ENCODE measurements at places on chromosomes 2 and 18.
A peak's percentile ranks its signal among the peaks of the same experiment; 100 is the strongest.

DNA sequence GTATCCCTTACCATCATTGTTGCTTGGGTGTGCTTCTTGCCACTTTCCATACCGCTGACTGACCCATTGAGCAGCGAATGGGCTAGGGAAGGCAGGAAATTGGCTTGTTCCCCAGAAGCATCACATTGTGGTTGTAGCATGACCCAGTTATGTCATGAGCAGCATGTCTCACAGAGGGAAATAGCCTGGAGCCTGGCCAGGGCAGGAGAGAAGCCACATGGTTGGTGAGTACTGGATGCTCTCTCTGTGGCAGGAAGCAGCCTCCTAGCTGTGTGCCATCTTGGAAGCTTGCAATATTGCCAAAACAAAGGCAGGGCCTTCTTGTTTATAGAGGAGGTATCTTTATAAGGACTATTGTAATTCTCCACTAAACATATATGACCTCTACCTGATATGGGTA, 482.6 kb downstream of the PIK3C3 start:
- H3K4me1 ChIP-seq = no peaks in the 10 kb centered on the region
- H3K27me3 ChIP-seq = no peaks in the 10 kb centered on the region
- DNase-seq = no peak
- H3K27ac ChIP-seq = no peak overlapping the region
- H3K36me3 ChIP-seq = no peaks in the 10 kb centered on the region

DNA sequence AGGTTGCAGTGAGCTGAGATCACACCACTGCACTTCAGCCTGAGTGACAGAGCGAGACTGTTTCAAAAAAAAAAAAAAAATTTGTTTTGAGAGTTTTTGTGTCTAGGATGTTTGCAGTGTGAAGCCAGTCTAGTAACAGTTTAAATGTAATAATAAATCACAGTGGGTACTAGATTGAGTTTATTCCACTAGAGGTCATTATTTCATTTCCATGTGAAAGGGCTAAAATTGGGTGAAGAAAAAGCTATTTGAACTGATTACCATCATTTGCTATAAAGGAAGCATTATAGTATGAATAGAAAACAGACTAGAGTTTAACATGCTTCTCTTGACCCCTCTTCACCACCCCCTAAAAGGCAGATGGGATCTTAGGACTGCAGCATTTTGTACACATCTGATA, 20.3 kb downstream of the SNRPD1 start:
- H3K27me3 ChIP-seq = no peaks in the 10 kb centered on the region
- peaks cover 74% of the 10 kb centered on the region for H3K36me3 ChIP-seq
- H3K4me1 ChIP-seq = no peaks in the 10 kb centered on the region

GRCh38 chr2:121213386-121213785, 71.6 kb downstream of the TFCP2L1 start:
- DNase-seq = no peak
- no peak overlapping the region for H3K27ac ChIP-seq
- H3K27me3 ChIP-seq = peaks cover 6% of the 10 kb centered on the region
- no peaks in the 10 kb centered on the region for H3K4me1 ChIP-seq
- no peak overlapping the region for H3K4me3 ChIP-seq

DNA sequence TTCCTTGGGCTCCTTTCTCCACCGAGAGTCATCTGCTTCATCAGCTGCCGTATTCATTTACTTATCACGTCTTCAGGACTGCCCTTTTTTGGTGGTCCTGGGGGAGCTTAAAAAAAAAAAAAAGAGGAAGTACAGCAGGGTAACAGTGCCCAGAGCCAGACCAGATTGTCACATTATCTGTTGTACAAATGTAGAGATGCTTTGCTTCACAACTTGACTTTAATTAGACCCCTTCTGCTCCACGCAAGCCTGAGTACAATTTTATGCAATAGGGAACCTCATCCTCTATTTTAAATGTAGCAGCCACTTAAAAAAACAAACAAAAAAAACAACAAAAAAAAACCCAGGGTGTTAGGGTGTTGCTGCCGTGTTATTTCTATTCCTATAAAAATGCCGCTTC, 128.3 kb downstream of the PRPF40A start:
- no peaks in the 10 kb centered on the region for H3K4me1 ChIP-seq
- no peak overlapping the region for H3K4me3 ChIP-seq
- no peaks in the 10 kb centered on the region for H3K27me3 ChIP-seq

DNA sequence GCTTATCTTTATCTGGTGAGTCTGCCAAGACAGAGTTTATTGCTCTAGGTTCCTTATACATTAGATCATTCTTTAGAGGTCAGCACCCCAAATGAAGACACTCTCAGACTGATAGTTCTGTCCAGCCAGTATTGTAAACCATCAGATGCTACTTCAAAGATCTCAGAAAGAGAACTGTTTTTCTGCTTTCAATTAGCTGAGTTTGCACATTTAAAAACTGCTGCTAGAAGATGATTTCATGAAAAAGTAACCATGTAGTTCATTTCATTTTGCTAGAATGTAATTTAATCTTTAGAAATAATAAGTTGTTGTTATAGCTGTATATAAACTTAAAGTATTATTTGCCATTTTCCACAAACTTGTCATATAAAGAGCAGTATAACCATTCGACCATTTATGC, 344.5 kb upstream of the ATP5MC3 start:
- no peaks in the 10 kb centered on the region for H3K36me3 ChIP-seq
- H3K4me3 ChIP-seq = no peak overlapping the region
- H3K27me3 ChIP-seq = no peaks in the 10 kb centered on the region
- no peak overlapping the region for H3K27ac ChIP-seq
- H3K4me1 ChIP-seq = no peaks in the 10 kb centered on the region

DNA sequence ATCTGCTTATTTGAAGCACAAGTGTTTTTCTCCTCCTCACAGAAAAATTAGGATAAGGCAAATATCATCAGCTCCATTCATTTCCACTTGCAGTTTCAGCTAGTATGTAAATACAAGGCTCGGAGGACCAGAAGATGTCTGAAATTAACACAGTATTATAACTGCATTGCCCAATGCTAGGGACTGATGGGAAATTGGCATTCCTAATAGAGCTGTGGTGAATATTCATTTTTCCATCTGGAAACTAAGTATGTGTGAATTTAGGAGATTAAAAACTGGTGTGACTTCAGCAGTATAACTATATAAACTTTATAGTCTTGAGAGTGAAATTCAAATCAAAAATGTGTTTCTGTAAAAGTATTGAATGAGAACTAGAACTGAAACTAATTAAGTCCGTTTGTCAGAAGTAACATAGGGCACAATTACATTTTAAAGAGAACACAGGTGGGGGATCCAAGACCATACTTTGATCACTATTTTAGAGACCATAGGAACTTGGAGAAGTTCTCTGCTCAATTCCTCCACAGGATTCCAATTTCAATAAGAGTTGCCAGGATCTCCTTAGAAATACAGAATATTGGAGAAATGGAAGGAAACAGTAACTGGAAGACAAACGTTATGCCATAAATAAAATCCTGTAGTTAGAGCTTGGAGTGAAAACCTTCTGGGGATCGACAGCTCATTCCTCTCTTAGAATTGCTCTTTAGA, 12.1 kb upstream of the ITGA6 start:
- H3K27me3 ChIP-seq = peaks cover 3% of the 10 kb centered on the region
- no peaks in the 10 kb centered on the region for H3K36me3 ChIP-seq
- DNase-seq = no peak
- H3K4me3 ChIP-seq = no peak overlapping the region
- no peaks in the 10 kb centered on the region for H3K4me1 ChIP-seq

DNA sequence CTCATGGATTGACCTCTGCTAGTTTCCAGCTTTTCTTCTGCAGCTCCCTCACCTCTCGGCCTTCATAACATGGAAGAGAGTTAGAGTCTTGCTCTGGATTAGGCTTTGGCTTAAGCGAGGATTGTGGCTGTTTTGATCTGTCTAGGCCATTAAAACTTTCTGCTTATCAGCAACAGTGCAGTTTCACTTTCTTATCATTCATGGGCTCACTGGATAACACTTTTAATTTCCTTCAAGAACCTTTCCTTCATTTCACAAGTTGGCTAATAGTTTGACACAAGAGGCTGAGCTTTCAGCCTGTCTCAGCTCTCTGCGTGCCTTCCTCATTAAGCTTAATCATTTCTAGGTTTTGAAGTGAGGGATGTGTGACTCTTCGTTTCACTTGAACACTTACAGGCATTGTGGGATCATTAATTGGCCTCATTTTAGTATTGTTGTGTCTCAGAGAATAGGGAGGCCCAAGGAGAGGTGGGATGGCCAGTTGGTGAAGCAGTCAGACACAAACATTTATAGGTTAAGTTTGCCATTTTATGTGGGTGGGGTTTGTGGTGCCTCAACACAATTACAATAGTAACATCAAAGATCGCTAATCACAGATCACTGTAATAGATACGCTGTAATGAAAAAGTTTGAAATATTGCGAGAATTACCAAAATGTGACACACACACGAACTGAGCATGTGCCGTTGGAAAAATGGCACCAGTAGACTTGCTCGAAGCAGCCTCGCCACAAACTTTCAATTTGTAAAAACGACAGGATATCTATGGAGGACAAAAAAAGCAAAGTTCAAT, 129.3 kb downstream of the ZNF236 start:
- DNase-seq = no peak
- H3K27me3 ChIP-seq = no peaks in the 10 kb centered on the region
- H3K4me1 ChIP-seq = no peaks in the 10 kb centered on the region
- no peak overlapping the region for H3K4me3 ChIP-seq
- H3K27ac ChIP-seq = no peak overlapping the region
- H3K36me3 ChIP-seq = peaks cover 75% of the 10 kb centered on the region

GRCh38 chr2:199659207-199659606, 191.8 kb downstream of the FTCDNL1 start:
- no peaks in the 10 kb centered on the region for H3K4me1 ChIP-seq
- DNase-seq = no peak
- no peak overlapping the region for H3K27ac ChIP-seq
- H3K27me3 ChIP-seq = no peaks in the 10 kb centered on the region
- no peaks in the 10 kb centered on the region for H3K36me3 ChIP-seq

GRCh38 chr18:44909191-44909719, 228.6 kb downstream of the SETBP1 start:
- H3K4me1 ChIP-seq = peaks cover 6% of the 10 kb centered on the region
- no peaks in the 10 kb centered on the region for H3K36me3 ChIP-seq
- no peak overlapping the region for H3K4me3 ChIP-seq
- peak; percentile 38 for DNase-seq
- no peaks in the 10 kb centered on the region for H3K27me3 ChIP-seq

DNA sequence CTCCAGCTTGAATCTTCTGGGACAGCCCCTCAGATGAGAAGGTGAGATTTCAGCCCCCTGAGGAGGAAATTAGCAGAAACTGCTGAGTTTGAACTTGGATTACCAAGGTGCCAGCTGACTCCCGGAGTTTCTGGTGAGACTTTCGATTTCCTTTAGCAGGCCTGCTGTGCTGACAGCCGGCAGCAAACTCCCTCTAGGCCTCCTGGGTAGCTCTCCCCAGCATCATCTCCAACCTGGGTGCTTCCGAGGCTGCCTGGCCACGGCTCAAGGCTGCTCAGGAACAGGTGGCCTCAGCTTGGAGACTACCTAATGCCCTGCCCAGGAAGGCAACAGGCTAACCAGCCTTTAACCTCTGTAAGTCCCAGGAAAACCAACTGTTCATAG, 16.5 kb downstream of the SDC1 start:
- H3K4me3 ChIP-seq = no peak overlapping the region
- H3K27ac ChIP-seq = no peak overlapping the region
- H3K4me1 ChIP-seq = no peaks in the 10 kb centered on the region
- no peak for DNase-seq

DNA sequence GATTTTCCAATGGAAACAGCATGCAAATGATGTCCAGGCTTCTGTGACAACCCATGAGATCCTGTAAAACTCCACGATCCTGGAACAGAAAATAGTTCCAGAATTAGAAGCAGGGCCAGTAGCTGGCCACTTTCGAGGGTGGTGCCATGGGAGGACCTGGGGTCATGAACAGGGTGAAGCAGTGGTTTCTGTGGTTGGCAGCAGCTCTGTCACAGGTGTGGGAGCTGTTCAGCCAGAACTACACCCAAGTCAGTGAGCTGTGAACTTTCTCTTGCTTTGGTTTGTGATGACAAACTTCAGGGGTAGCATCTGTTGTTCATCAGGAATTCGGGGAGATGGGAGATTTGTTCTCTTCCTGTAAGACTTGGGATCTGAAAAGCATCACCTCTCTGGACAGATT, 314.4 kb upstream of the NT5C1B start:
- H3K36me3 ChIP-seq = no peaks in the 10 kb centered on the region
- no peak overlapping the region for H3K27ac ChIP-seq
- DNase-seq = no peak
- no peaks in the 10 kb centered on the region for H3K27me3 ChIP-seq
- H3K4me3 ChIP-seq = no peak overlapping the region

DNA sequence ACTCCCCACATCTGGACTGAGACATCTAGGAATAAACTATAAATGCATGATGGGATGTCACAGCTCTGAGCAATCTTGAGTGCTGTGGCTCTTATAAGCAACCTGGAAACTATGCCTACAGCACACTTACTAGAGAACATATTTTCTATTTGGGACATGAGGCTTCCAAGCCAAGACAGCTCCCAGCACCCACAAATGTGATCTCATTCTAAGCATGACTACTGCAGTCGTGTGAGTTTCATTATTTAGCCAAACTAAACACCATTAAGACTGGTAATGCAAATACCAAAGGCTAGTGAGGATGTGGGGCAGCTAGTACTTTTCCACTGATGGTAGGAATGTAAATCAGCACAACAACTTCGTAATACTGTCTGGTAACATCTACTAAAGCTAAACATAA, 72.5 kb downstream of the RTTN start:
- no peak overlapping the region for H3K4me3 ChIP-seq
- no peak overlapping the region for H3K27ac ChIP-seq
- DNase-seq = no peak

- no peaks in the 10 kb centered on the region for H3K27me3 ChIP-seq
- no peak for DNase-seq
- no peak overlapping the region for H3K27ac ChIP-seq
Measured at GRCh38 chr18:56009411-56009810, 421.4 kb upstream of the TCF4 start.

GRCh38 chr2:7437716-7438632, 520.8 kb downstream of the RNF144A start:
- no peak for DNase-seq
- no peaks in the 10 kb centered on the region for H3K4me1 ChIP-seq
- no peak overlapping the region for H3K27ac ChIP-seq
- no peaks in the 10 kb centered on the region for H3K36me3 ChIP-seq

GRCh38 chr2:236394571-236394970, 130.4 kb upstream of the ASB18 start:
- H3K27me3 ChIP-seq = peaks cover 10% of the 10 kb centered on the region
- H3K4me3 ChIP-seq = no peak overlapping the region
- no peaks in the 10 kb centered on the region for H3K36me3 ChIP-seq
- DNase-seq = no peak

DNA sequence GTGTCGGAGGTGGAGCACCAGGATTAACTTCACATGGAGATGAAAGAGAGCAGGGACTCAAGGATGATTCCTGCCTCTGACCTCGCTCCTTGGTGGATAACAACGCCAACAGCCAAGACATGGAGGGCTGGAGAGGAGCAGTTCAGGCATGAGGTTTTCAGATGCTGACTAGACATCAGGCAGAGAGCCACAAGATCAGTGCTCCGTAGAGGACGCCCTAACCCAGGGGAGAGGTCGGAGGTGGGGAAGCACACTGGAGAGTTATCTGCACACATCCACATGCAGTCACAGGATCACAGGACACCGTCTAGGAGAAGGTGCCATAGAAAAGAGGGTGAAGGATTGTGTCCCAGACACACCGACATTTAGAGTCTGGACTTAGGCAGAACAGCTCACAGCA, 344.3 kb downstream of the EIPR1 start:
- no peaks in the 10 kb centered on the region for H3K36me3 ChIP-seq
- H3K27ac ChIP-seq = no peak overlapping the region
- no peaks in the 10 kb centered on the region for H3K27me3 ChIP-seq

- H3K27ac ChIP-seq = no peak overlapping the region
- no peaks in the 10 kb centered on the region for H3K27me3 ChIP-seq
- no peak for DNase-seq
Measured at GRCh38 chr2:97798416-97798815, 85.0 kb downstream of the ZAP70 start.

- no peaks in the 10 kb centered on the region for H3K4me1 ChIP-seq
- H3K27ac ChIP-seq = no peak overlapping the region
- H3K27me3 ChIP-seq = peaks cover 6% of the 10 kb centered on the region
- no peaks in the 10 kb centered on the region for H3K36me3 ChIP-seq
- H3K4me3 ChIP-seq = no peak overlapping the region
Measured at GRCh38 chr2:199302851-199303250, 154.9 kb downstream of the SATB2 start.
